Activated CD4-positive, alpha-beta T cell treated with anti-CD3 and anti-CD28 coated beads for 48 hours (primary cell): ENCODE measurements at places on chromosomes 13 and 19.

- DNase-seq, result no peak
These were observed 35.5 kb upstream of the CSNK1A1L start for GRCh38 chr13:37141011-37141410.

DNA sequence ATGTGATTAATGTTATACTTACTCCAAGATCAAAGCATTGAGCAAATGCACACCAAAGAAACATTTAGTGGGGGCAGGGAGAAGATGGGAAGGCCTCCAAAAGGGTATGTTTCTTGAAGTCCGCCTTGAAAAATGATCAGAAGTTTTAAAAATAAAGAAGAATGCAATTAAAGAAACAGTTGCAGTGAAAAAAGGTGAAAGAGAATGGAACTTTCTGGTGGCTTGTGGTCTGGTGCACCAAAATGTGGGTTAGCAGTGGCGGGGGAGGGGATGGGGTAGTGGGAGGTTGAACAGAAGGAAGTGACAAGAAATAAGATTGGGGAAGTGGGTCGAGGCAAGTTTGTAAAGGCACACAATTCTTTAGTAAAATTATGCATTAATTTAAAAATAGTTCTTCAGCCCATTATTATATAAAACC is 2.5 kb downstream of the LCP1 start:
- peak; percentile 83 for DNase-seq

- DNase-seq, result no peak
These were observed 132.7 kb upstream of the KLF12 start for GRCh38 chr13:74266861-74267260.

DNA sequence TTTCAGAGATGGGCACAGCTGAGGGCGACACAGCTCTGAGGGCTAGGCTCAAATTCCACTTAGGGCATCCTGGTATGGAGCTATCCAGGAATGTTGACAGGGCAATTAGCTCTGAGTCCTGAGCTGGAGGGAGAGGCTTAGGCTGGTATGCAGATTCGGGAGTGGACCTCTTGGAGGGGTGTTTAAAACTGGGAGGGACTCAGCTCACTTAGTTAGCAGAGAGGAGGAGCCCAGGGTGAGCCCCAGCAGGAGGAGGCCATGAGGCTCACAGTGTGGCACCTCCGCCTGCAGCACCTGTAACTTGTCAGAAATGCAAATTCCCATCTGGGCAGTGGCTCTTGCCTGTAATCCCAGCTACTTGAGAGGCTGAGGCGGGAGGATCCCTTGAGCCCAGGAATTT is 10.2 kb upstream of the NOP53 start:
- DNase-seq, result no peak

DNA sequence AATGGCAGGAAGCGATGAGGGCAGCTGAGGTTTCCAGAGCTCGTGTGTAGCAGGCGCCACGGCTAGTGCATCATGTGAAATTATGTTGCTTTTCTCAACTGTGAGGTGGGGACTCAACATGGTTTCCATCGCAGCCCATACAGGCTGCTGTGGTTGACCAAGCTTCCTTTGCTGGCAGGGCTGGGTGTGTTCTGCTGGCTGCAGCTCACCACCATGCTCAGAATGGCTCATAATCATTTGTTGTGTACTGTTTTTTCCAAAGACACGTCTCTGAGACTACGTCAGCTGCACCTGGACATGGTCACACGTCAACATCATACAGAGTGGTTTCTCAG is 16.1 kb upstream of the RASA3 start:
- peak; percentile 85 for DNase-seq

GRCh38 chr19:4744451-4745174 is 21.0 kb upstream of the DPP9 start:
- no peak for DNase-seq

DNA sequence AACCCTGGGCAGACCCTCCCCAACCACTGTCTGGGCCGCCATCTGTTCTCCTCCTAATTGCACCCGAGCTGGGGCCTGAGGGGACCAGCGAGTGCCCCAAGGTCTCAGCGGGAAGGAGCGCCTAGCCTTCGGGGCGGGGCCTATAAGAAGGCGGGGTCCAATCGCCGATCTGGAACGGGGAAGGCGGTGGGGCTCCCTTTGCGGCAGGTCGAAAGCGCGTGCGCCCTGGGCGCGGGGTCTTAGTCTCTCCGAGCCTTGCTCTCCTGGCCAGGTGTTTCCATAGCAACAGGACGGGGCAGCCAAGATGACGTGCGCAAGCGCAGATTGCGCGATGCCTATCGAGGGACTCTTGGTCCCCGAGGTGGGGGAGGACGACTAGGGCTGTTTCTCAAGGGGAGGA is 2.8 kb downstream of the MAST1 start:
- DNase-seq, result peak; percentile 48
